Testis (tissue), 5 donors: ENCODE measurements at places on chromosomes 12 and 14.
A peak's percentile ranks its signal among the peaks of the same experiment; 100 is the strongest.

- DNase-seq: no peak
Observed at GRCh38 chr14:87676814-87677437, 316.1 kb downstream of the GALC start.

GRCh38 chr12:19712041-19712440, 272.7 kb downstream of the AEBP2 start:
- DNase-seq: no peak

GRCh38 chr14:95132760-95133159, 24.6 kb downstream of the DICER1 start:
- DNase-seq: no peak

- no peak for DNase-seq
Observed at GRCh38 chr12:29709496-29710040, 74.2 kb downstream of the TMTC1 start.

- DNase-seq: no peak
Observed at GRCh38 chr12:117331691-117332090, 29.7 kb downstream of the NOS1 start.

DNA sequence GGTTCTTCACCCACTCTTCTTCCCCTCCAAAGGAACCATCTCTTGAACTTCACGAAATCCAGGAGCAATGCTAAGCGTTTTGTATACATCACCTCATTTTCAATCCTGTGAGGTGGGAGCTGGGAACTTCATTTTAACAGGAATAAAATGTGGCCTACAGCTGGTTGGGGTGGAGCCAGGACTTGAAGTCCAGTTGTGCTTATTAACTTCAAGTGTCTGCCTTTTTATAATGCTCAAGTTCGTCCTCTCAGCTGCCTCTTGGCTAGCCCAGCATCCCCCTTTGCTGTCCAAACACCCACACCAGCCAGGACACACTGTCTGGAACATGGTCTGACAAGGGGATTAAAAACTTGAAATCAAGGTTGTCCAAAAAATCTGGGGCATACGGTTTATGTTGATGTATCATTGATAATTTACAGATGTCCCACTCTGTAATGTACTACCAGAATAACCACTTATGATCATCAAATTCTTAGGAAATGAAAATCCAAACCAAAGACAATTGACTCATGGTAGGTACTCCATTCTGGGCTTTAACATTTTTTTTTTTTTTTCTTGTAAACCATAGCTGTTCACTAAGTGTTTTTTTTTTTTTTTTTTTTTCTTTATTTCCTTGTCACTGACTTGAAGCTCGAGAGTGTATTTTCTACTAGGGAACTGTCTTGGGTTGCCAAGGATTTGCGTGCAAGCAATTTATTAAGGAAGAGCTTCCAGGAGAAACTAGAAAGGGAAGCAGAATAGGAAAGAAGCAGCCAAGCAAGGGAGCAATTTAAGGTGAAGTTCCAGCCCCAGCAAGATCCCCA, 252.3 kb downstream of the EFCAB11 start:
- DNase-seq: peak; percentile 54

DNA sequence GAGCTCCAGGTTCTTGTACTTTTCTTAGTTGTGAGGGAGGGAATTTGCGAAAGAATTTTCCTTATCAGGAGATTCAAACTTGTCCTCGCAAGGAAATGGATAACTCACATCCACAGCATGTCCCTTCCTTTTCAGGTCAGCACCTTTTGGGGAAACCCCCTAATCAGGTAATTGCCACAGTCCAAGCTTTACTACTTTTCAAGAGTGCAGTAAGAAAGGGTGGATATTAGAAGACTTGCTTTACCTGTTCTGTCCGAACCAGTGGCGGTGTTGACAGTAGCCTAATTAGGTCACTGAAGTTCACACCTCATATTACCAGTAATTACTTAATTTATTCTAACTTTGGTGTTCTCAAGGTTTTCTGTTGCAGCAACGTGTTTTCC, 6.7 kb upstream of the C12orf50 start:
- DNase-seq: no peak

DNA sequence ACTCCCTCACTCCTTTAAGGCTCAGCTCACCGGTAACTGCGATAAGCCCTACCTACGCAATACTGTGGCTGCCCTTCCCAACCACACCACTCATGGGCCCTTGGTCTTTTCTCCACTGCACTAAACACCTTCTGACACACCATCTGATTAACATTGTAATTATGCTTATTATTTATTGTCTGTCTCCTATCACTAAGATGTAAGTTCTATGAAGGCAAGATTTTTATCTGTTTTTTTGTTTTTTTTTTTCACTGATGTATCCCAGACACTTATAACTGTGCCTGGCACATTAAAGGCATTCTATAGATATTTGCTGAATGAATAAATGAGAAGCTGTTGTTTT, 34.2 kb upstream of the PYGL start:
- DNase-seq: no peak

GRCh38 chr12:21568115-21568514, 36.5 kb downstream of the GYS2 start:
- DNase-seq: peak; percentile 65

DNA sequence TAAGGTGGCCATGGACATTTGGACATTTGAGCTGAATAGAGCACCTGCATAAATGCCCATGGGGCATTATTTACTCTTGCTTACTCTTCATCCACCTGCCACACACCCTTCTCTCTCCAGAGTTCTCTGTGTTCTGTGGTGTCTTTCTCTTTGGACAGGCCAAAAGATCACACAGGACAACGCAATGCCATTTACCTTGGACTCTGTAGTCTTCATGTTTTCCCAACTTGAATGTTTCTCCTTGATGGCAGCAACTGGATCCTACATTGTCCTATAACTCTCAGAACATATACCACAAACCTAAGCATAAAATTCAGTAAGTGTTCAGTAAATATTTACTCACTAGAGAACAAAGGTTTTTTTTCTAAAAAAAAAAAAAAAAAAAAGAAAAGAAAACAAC, 41.7 kb upstream of the PTHLH start:
- DNase-seq: no peak

GRCh38 chr12:6927379-6928021, at the start of gene ATN1:
TSS of gene ATN1 (plus strand) at chr12:6927959. CDS start at chr12:6934002, 6,043 bp downstream.
- DNase-seq: peak; percentile 89
